ENCODE measurements at places on chromosomes 5 and 9. TPM values are rescaled to one million over a fixed set of nuclear protein-coding genes. Genes with fewer than 3 reads are reported as not detected.

GRCh38 chr5:40442346-40442745, 237.4 kb upstream of the PTGER4 start:
- peak; percentile 8 for DNase-seq

GRCh38 chr5:73250645-73251044, 77.7 kb downstream of the TMEM174 start:
- no peak for DNase-seq

Gene ICE1
- 39.8 TPM for polyA plus RNA-seq

Gene FBXL7
- 25.7 TPM for polyA plus RNA-seq

Gene CENPK
- polyA plus RNA-seq, result 39.1 TPM
